Stimulated activated CD8-positive, alpha-beta memory T cell treated with anti-CD3 and anti-CD28 coated beads, Interleukin-4, amount 100 ng/mL, for 48 hours (primary cell): ENCODE measurements at places on chromosomes 4 and X.
A peak's percentile ranks its signal among the peaks of the same experiment; 100 is the strongest.

GRCh38 chrX:91108761-91109160 is 325.9 kb upstream of the PABPC5 start:
- no peak for DNase-seq

DNA sequence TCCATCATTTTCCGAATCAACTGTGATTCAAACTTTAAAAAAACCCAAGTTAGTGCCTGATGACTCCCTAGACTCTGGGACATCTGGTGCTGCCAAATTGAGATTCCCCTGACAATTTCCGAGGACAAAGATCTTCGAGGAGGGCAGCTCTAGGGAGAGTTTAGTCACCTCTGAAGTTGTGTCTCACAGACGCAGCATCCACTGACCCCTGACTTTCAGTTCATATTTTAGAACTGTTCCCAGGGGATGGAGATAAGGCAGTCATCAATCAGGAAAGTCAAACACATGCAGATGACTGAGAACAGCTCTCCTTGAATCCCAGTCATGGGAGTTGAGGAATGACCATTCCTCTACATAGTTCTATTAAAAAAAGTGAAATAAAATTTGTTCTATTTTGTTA is 643.9 kb downstream of the TRIML1 start:
- no peak for DNase-seq

- DNase-seq, result no peak
Measured at GRCh38 chr4:162442128-162442527, 278.3 kb upstream of the FSTL5 start.

DNA sequence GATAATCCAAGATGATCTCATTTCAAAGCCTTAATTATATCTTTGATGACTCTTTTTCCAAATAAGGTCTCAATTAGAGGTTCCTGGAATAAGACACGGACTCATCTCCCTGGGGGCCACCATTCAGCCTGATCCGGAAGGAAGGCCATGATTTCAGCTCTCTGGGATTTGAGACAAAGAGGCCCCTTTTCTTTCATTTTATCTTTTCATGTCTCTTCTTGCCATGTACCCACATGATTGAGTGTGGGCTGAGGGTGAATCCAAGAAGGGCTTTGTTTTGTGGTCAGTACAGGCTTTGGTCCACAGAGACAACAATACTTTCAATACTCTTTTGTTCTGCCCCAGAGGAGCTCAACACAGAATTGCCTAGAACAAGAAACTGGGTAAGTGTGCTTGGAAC is 261.2 kb downstream of the TRIML1 start:
- DNase-seq, result no peak

DNA sequence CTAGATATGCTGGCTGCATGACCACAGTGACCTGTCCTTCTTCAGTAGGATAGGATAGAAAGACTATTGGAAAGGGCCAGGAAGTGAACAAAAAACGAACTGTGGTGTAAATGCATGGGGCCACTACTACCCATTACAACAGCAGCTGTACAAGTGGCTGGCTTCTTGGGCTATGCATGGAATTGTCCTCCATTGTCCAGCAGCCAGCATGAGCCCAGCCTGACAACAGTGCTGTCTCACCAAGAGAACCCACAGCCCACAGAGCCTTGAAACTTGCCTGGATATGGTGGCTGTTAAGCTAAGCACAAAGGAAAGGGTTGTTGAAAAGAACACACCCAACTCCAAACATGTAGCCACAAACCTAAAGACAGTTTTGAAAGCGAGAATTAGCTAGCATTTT is 330.2 kb upstream of the F9 start:
- no peak for DNase-seq

DNA sequence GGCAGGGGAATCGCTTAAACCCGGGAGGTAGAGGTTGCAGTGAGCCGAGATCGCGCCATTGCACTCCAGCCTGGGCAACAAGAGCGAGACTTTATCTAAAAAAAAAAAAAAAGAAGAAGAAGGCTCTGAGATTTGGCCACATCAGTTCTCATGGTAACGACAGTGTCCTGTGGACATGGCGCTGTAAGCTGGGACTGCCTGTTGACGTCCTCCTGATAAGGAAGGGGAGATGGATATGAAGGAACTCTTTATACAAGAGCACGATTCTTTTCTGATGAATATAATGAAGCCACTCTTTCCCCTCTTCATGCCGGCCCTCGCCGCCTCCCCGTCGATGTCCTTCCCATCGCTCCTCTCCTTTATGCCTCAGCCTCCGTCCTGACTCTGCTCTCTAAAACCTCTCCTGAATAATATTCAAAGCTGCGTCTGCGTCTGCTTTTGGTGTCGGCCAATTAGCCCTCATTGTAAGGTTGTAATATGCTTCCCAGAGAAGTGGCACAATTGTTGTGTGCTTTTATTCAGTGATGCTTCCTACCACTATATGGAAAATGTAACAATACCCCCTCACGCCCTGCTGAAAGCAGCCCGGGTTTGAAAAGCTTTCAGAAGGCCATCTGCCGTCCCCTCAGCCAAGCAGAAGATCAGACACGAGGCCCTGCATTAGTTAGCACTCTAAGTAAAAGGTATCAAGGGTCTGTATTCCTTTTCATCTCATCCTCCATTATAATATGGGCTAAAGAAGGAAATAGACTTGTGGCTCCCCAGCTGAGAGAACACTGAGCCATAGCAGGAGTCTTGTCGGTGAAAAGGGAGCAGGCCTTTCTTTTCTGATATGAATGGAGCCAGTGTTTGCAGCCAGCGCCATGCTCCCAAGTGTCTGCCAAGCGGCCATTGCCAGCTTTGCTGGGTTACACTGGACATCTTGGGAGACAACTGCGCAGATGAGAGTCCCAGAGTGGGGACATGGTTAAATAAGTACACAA is 22.1 kb upstream of the SCOC start:
- no peak for DNase-seq

DNA sequence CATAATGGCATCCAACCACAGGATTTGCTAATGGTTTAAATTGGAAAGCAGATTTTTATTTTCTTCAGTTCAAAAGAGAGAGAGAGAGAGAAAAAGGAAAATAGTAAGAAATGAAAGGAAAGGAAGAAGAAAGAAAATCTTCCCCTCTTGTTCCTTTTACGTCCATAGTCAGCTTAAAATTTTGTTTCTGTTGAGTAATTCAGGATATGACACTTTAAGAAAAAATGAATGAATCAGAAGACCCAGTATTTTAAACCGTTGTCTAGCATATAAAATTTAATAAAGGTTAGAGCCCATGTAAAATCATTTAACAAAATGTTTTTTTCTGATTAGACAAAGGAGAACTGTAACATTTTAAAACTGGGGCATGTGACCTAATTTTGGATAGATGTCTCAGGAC is 391.8 kb upstream of the EPHA5 start:
- DNase-seq, result no peak

- no peak for DNase-seq
Measured at GRCh38 chr4:17109126-17109525, 210.7 kb upstream of the LDB2 start.

DNA sequence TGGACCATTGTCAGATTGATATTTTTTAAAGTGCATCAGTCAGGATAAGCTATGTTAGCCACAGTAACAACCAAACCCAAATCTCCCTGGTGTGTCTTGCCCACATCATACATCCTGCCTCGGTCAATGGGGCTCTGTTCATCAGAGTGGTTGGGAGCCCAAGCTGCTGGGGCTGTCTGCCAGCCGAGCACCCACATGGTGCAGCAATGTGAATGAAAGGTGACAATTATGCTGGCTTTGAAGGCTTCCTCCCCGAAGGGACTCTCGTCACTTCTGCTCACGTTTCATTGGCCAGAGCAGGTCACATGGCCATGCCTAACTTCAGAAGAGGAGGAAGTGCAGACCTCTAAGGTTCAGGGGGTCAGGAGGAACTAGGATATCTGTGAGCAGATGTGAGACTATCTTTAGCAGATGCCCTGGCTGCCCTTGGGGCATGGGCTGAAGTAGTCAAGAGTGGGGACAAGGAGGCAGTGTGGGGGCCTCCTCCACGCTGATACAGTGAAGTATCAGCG is 1.3 kb upstream of the JAKMIP1 start:
- DNase-seq, result no peak

GRCh38 chr4:24328711-24329110 is 255.6 kb downstream of the DHX15 start:
- DNase-seq, result no peak

GRCh38 chr4:33577791-33578190 is 2666.5 kb downstream of the ARAP2 start:
- no peak for DNase-seq

DNA sequence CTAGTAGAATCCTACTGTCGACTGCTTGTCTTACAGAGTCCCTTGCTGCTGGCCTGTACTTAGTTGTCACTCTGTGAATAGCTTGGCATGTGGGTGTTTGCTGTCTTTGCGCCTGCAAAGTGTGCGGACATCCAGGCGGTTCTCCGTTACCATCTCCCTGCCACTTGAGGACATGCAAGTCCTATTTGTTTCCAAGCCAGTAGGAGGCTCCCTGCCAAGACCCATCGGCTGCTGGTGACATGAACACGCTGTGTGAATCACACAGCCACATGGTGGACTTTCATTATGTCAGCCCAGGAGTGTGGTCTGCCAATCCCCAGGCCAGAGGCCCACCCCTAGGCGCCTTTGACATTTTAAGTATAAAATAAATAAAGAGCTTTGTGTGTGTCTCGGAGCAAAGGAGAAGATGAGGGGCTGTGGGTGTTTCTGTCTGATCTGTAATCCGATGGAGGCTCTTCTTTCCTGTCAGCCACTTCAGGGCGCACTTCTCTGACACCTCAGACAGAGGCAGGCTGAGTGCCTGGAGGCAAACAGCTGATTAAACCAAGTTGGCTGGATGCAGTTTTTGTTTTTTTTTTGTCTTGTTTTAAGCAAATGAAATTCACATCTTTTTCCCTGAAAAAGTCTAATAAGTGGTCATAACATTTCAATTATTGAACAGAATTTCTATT is 51.5 kb downstream of the ALPK1 start:
- DNase-seq, result no peak

- DNase-seq, result no peak
Measured at GRCh38 chr4:8772499-8773123, 99.0 kb downstream of the HMX1 start.

DNA sequence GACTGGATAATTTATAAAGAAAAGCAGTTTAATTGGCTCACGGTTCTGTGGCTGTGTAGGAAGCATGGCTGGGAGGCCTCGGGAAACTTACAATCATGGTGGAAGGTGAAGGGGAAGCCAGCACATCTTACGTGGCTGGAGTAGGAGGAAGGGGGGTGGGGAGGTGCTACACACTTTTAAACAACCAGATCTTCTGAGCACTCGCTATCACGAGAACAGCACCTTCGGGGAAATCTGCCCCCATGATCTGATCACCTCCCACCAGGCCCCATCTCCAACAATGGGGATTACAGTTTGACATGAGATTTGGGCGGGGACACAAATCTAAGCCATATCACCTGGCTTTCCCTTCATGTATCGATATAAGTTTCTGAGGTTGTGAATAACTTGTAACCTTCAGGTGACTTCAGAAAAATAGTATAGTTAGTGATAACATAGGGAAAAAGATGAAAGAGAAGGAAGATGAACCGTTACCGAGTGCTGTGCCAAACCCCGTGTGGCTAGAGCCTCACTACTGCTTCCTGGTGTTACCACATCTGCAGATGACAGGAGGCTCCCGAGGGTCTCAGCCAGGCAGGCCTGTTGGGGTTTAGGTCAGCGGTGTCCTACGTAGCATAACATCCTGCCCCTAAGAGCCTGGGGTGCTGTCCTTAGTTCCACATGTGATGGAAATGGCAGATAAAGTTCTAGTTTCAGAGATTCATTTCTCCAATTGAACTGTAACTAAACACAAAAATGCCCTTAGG is 103.5 kb downstream of the TNIP2 start:
- peak; percentile 30 for DNase-seq

GRCh38 chr4:121998024-121998423 is 46.2 kb upstream of the TRPC3 start:
- no peak for DNase-seq

GRCh38 chrX:138349351-138349750 is 362.2 kb downstream of the FGF13 start:
- DNase-seq, result no peak

GRCh38 chr4:133440404-133440803 is 291.3 kb downstream of the PCDH10 start:
- no peak for DNase-seq

DNA sequence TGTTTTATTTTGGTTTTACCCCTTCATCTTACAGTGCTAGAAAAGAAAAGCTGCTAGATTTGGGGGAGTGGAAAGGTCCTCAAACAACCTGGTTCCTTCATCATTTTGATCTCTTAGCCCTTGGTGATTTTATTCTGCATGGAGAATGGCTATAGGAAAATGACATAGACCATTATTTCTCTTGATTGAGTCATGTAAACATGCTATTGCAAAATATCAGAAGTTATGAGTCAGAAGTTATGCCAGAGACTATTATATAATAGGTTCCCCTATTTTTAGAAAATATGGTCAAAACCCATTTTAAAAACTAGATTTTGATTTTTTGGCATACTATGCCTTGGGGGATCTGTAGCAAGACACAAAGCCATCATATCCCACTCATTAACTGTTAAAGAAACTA is 83.7 kb upstream of the FAM9C start:
- DNase-seq, result no peak

- no peak for DNase-seq
Measured at GRCh38 chr4:73992050-73992449, 4.1 kb upstream of the PPBP start.

- DNase-seq, result no peak
Measured at GRCh38 chr4:52106191-52106590, 55.1 kb downstream of the SPATA18 start.

- no peak for DNase-seq
Measured at GRCh38 chr4:170306208-170306607, 216.5 kb upstream of the AADAT start.

DNA sequence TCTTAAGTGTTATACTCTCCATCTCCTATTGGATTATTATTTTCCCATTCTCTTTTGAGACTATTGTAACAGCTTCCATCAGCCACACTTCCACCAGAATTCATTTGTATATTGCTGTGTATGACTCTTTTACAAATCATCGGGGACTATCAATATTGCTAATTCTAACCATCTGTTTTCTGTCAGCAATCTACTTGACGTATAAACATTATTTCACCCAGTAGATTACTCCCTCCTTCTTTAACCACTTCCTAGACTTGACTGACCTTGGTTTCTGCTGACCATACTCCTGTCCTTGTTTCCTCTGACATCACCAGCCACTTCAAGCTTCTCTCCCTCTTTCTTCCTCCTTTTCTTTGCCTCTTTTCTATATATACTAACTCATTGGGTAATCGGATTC is 402.9 kb downstream of the PCDH18 start:
- no peak for DNase-seq

DNA sequence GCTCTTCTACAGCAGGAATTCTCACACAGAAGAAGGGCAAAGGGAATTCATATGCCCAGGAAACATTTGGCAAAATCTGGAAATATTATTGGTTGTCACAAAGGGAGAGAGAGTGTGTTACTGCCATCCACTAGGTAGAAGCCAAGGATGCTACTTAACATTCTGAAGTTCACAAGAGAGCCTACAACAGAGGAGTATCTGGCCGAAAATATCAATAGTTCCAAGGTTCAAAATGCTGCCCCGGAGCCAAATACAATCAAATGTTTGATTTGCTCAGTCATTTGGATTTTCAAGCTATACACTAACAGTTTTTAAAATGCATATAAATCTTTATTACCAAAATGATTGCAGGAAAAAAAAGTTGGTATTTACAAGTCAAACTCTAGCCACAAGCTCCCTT is 18.8 kb downstream of the OTUD4 start:
- no peak for DNase-seq

- no peak for DNase-seq
Measured at GRCh38 chrX:36348509-36348908, 429.0 kb downstream of the CFAP47 start.
